ENCODE measurements at places on chromosomes 6 and 20.

- H3K36me3 ChIP-seq, result no peaks in the 10 kb centered on the region
- DNase-seq, result no peak
- no peaks in the 10 kb centered on the region for H3K4me1 ChIP-seq
- H3K4me3 ChIP-seq, result no peak overlapping the region
These were observed 4.1 kb downstream of the C20orf202 start for GRCh38 chr20:1207293-1207878.

- H3K4me1 ChIP-seq, result no peaks in the 10 kb centered on the region
- H3K27ac ChIP-seq, result no peak overlapping the region
- H3K4me3 ChIP-seq, result no peak overlapping the region
These were observed 24.6 kb downstream of the GPR6 start for GRCh38 chr6:110002676-110003075.

DNA sequence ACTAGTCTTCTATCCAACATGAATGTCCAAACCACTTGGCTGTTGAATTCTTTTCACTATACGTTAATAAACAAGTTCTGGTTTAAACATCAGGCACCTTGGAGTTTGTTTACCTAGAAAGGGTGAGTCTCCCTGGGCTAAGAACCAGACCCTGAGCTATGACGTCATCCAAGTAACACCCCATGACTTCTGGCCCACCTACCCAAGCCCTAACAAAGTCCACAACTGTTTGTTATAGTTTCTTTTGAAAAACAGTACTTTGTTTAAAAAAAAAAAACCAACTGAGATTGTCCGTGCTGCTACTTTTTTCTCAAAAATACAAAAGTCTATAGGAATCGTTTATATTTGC lies 146.9 kb upstream of the BEND6 start:
- H3K4me3 ChIP-seq, result no peak overlapping the region
- H3K4me1 ChIP-seq, result no peaks in the 10 kb centered on the region
- no peaks in the 10 kb centered on the region for H3K27me3 ChIP-seq

GRCh38 chr6:33198853-33199436 lies 1.5 kb downstream of the RXRB start:
- H3K27ac ChIP-seq, result peak overlapping the region; percentile 97
- DNase-seq, result no peak
- H3K4me1 ChIP-seq, result peaks cover 18% of the 10 kb centered on the region
- no peak overlapping the region for H3K4me3 ChIP-seq
- no peaks in the 10 kb centered on the region for H3K27me3 ChIP-seq
- H3K36me3 ChIP-seq, result peaks cover 51% of the 10 kb centered on the region

- H3K27ac ChIP-seq, result no peak overlapping the region
- no peaks in the 10 kb centered on the region for H3K27me3 ChIP-seq
- H3K4me3 ChIP-seq, result no peak overlapping the region
- peaks cover 5% of the 10 kb centered on the region for H3K4me1 ChIP-seq
- DNase-seq, result no peak
These were observed 11.8 kb downstream of the GFRA4 start for GRCh38 chr20:3651204-3651962.

DNA sequence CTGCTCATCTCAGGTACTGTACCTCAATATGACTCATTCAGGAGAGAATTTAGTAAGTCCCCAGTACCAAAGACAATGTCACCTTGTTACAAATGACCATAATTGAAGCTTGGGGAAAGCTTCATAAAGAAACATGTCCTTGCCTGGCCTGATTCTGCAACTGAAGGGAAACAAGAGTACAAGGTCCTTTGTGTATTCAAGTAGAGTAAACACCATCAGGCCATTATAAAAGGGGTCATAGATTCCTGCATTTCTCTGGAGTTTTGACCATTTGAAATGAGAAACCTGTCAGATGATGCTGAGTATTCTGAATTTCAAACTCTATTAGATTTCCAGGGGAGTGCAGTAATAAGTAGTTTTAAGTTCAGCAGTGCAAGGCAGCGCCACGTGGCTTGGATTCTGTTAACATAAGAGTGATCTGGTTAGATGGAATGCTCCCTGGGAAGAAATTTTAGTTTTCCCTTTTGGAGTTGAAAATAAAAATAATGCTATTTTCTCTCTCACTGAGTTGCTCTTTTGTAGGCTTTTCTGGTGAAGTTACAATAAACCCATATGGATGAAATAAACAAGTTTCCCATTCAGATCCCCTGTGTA lies 1054.3 kb downstream of the EPHA7 start:
- no peak for DNase-seq
- H3K27ac ChIP-seq, result no peak overlapping the region
- H3K36me3 ChIP-seq, result no peaks in the 10 kb centered on the region
- H3K27me3 ChIP-seq, result no peaks in the 10 kb centered on the region
- no peaks in the 10 kb centered on the region for H3K4me1 ChIP-seq

GRCh38 chr6:5220443-5220842 lies 40.3 kb downstream of the LYRM4 start:
- H3K27me3 ChIP-seq, result no peaks in the 10 kb centered on the region
- DNase-seq, result no peak
- H3K4me3 ChIP-seq, result no peak overlapping the region
- no peak overlapping the region for H3K27ac ChIP-seq

- no peak overlapping the region for H3K27ac ChIP-seq
- peaks cover 3% of the 10 kb centered on the region for H3K4me1 ChIP-seq
- no peaks in the 10 kb centered on the region for H3K36me3 ChIP-seq
- no peak overlapping the region for H3K4me3 ChIP-seq
- no peak for DNase-seq
These were observed 26.4 kb upstream of the PHF3 start for GRCh38 chr6:63609231-63609630.

DNA sequence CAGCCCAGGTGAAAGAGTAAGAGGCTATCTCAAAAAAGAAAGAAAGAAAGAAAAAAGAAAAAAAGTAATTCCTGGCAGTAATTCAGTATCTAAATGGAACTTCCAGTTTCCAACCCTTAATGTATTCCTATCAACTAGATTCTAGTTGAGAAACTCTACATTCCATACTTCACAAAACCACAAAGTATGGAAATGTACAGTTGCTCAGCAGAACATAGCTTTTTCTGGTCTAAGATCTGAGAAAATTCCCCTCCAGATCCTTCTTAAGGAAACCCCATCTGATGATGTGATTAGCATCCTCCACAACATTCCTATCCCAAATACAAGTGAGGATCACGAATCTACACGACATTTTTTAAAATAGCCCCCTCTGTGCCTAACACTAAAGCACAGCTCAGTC lies 3.6 kb downstream of the ARMH2 start:
- no peaks in the 10 kb centered on the region for H3K27me3 ChIP-seq
- H3K36me3 ChIP-seq, result no peaks in the 10 kb centered on the region
- H3K27ac ChIP-seq, result no peak overlapping the region
- H3K4me1 ChIP-seq, result no peaks in the 10 kb centered on the region
- no peak overlapping the region for H3K4me3 ChIP-seq
